ENCODE measurements at places on chromosomes 12 and 14. TPM values are rescaled to one million over a fixed set of nuclear protein-coding genes. Genes with fewer than 3 reads are reported as not detected.

DNA sequence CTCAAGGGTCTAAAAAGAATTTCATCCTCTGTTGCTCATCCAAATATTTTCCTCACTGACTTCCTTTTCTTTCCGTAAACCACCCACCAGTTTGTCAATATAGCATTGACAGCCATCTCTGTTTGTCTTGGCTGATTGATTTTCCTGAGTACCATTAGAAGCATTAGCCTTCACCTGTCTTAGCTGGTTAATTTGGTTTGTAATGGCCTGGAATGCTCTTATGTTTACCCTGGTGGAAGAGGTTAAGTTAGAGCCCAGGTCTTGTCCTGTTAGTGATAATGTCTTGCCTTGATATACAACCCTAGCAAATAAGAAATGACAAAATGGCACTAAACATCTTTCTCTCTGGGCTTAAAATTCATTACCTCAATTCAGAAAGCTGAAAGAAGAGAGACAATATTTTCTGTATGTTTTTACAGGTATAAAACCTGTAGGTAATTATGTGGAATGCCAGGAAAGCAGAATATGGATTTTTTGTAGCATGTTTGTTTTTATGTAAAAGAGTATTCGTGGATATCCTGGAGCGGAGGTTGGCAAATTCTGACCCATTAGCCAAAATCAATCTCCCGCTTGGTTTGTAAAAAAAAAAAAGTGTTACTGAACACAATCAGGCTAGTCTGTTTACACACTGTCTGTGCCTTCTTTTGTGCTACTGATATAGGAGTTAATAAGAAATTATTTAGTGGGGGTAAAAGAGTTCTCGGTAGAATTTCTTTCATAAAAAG, 224.4 kb upstream of the DAAM1 start:
- no peak for DNase-seq

SERPINA1 gene
- polyA plus RNA-seq, result 72.2 TPM

GLIPR1L2 gene
- 3.9 TPM for polyA plus RNA-seq

EML1 gene
- polyA plus RNA-seq, result 40.3 TPM

BAG5 gene
- 31.6 TPM for polyA plus RNA-seq

DNA sequence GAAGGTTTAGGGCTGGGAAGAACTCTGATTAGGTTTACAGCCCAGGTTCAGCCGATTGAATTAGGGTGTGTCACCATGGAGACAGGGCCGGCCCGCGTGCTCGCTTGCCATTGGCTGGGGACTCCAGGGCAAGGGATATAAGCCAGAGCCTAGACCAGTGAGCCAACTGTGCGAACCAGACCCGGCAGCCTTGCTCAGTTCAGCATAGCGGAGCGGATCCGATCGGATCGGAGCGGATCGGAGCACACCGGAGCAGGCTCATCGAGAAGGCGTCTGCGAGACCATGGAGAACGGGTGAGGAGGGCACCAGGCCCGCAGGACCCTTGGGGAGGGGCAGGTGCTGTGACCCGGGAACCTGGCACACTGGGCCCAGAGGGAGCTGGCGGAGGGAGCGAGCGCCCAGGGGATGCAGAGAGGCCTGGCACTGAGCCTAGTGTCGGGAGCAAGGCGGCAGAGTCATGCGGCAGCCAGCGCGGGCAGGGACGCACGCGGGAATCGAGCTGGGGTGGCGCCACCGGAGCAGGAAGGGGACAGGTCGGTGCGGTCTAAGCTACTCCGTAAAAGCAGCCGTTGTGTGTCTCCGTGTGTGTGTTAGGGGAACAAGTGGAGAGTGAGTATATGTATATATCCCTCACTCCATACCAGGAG, at the start of gene PNP:
PNP (plus strand) TSS at position 165 of the 648 bp plus-strand sequence; CDS start at position 284, 119 bp downstream.
- DNase-seq, result peak; percentile 77

DNA sequence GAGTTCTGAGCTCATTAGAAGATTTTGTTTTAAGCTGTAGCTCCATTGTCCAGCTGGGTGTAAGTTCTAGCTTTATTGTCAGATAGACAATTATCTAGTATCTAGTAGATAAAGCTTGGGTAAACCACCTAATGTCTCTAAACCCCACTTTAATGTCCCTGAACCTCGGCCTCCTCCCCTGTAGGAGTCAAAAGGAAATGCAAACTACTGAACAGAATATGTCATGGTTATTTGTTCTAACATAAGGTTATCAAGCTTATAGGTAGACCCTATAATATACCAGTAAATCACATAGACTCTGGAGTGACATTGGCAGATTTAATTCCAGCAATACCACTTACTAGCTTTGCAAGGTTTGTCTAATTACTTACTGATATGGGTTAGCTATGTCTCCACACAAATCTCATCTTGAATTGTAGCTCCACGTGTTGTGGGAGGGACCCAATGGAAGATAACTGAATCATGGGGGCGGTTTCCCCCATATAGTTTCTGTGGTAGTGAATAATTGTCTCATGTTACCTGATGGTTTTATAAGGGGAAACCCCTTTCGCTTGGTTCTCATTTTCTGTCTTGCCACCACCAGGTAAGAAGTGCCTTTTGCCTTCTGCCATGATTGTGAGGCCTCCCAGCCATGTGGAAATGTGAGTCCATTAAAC, 29.4 kb downstream of the BCAT1 start:
- DNase-seq, result no peak

- DNase-seq, result no peak
These were observed 12.4 kb downstream of the MGST1 start for GRCh38 chr12:16359512-16360491.

DNA sequence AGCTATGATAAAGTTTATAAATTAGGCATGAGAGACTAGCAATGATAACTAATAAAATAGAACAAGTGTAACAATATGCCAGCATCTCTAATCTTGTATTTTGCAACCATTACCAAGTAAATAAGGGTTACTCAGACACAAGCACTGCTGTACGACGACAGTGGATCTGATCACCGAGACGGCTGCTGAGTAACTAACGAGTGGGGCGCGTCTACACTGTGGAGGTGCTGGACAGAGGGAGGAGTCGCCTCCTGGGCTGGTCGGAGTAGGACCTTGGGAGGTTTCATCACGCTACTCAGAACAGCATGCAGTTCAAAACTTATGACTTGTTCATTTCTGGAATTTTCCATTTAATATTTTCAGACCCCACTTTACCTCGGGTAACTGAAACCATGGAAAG, 18.4 kb downstream of the COA8 start:
- no peak for DNase-seq

DNA sequence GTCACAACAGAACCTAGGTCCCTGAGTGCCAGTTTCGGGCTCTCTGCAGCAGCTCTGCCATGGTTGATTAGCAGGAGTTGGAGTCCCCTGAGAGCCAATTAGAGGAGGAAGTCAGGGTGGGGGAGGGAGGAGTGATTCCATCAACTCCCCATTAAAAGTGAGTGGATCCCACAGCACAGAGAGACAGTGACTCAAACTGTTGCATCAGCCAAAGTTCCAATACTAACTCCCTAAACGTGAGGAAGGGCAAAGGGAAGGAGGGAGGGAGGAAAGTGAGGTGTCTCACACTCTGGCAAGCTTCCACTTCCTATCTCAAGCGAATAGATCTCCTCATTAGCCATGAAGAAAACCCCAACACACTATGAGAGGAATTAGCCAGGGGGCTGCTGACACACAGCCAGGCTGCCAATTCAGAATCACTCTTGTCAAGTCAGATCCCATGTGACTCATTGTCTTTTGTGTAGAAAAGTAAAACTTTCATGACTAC, 23.6 kb downstream of the OR11H4 start:
- no peak for DNase-seq

- DNase-seq, result no peak
These were observed 3.5 kb downstream of the PKP2 start for GRCh38 chr12:32893043-32893442.

GRCh38 chr12:48061938-48062719, 43.8 kb downstream of the SENP1 start:
- no peak for DNase-seq

DNA sequence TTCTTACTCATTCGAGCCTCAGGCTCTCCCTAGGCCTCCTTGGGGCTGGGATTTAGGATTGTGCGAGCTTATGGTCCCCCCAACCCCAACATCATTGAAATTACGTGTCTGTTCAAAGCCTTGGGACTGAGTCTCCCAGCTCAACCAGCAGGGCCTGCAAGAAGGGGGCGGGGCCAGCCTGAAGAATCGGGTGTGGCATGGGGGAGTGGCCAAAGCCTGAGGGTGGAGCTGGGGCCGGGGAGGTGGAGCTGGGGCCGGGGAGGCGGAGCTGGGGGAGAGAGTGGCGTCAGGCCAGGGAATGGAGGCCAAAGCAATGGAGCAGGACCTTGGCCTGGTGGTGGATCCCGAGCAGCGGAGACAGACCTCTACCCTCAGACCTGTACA, 24.3 kb upstream of the HSPB8 start:
- no peak for DNase-seq

DNA sequence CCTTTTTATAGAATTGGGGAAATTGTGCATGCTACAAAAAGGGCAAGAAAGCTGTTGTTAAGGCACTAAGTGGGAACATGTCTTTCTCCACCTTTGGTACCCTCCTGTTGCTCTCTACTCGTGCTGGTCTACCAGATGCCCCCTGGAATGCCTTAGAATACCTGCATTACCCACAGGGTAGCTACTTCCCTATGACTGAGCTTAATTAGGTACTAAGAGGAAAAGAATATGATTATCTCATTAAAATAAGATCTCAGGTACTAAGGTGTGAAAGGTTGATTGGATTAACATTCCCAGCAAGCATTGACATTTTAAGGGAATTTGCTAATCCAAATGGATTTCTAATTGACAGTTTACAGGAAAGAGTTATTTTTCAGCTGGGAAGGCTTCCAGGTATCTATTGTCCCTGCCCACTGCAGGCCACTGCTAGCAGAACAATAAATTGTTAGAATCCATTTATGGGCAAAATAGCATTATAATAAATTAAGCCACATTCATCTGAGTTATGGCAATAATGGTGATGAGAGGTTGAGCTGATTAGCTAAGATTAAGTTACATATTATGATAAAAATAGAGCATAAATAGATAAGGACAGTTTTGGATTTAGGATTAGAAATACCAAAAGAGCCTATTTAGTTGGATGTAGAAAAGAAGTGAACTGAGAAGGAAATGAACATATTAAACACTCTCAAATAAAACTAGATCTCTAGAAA, 67.8 kb upstream of the GRIP1 start:
- DNase-seq, result no peak

LYSET gene
- 34.4 TPM for polyA plus RNA-seq

VWF gene
- polyA plus RNA-seq, result 18.1 TPM

DNA sequence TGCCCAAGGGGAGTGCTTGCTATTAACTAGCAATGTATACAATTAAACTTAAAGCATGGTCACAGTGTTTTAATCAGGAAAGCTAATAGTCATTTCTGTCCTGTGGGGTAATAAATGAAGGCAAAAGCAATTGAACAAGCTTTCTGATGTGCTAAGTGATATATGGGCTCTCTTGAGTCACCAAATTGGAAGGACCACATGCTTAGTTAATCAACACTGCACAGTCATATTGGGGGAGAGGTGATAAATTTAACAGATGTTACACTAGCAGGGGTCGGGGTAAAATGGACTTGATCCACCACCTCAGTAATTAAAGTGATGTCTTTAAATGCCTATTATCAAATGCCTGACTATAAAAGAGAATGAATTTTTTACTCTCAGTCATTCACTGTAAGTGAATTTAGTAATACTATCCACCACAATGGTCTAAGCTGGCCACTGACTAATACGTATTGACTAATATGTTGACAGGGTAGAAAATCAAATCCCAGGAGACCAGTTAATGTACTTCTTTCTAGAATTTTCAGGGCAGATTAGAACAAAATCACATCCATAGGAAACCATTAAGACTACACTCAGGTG, 736.3 kb downstream of the RPS29 start:
- peak; percentile 4 for DNase-seq

C1S gene
- 49.6 TPM for polyA plus RNA-seq

- DNase-seq, result no peak
These were observed 368.6 kb upstream of the USP15 start for GRCh38 chr12:61891632-61892031.

HSPB8 gene
- 5.8 TPM for polyA plus RNA-seq

DNA sequence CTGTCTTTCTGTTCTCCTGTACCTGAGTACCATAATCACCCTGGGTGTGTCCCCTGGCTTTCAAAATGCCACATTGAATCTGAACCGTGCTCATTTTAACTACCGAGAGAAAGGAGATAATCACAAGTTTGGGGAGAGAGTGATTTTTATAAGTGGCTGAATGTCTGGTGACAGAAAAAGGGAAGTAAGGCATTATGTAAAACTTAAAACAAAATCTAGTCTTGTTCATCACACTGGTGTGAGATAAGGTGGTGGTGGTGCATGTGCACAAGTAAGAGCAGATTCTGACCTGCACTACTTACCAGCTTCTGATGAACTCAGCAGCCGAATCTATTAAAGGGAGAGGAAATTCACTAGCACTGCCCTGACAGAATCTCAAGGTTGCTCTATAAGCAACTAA, 56.3 kb downstream of the SPPL3 start:
- DNase-seq, result no peak

DNA sequence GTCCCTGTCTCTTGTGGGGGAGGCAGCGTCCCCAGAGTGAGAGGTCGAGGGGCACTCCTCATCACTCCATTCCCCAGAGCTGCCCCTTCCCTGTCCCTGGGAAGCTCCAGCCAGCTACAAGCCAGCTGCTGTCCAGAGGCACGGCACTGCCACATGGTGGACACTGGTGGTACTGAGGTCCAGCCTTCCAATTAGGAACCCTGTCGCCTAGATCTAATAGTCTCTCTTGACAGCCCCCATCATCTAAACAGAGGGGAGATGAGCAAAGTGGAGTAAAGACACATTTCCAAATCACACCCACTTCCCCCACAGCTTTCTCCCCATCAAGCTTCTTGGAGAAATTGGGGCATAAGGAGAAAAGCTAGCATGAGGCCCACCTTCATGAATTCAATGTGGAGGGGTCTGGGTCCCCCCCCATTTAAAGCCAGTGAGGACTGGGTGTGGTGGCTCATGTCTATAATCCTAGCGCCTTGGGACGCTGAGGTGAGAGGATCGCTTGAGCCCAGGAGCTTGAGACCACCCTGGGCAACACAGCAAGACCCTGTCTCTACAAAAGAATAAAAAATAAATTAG, 2.1 kb upstream of the INHBE start:
- peak; percentile 67 for DNase-seq

- DNase-seq, result no peak
These were observed 8.3 kb downstream of the RESF1 start for GRCh38 chr12:31967539-31967938.

GLI1 gene
- polyA plus RNA-seq, result 20.2 TPM

SDSL gene
- polyA plus RNA-seq, result 16.2 TPM

- no peak for DNase-seq
These were observed 8.4 kb downstream of the SBNO1 start for GRCh38 chr12:123356159-123356670.

- DNase-seq, result no peak
These were observed 20.5 kb downstream of the PSMC1 start for GRCh38 chr14:90276646-90277367.
